Astrocyte (in vitro differentiated cells and primary cell): ENCODE measurements at places on chromosomes 3 and 15. TPM values are rescaled to one million over a fixed set of nuclear protein-coding genes. Genes with fewer than 3 reads are reported as not detected.
A peak's percentile ranks its signal among the peaks of the same experiment; 100 is the strongest.

DNA sequence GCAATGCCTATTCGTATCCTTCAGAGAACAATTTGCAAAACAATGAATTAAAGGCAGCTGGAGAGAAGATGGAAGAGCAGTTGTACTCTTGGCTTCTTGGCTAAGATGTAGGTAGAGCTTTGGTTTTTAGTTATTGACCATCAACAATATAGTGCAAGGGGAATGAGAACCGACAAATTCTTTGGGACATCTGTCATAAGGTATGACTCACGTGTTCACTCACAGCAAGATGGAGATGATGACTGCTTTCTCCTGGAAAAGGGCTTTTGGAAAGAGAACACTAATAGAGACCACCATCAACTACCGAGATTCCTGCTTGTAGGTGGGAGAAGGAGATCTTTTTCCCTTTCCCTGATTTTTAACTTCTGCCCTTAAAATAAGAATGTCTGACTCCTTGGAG, 234.9 kb downstream of the NTRK3 start:
- peak; percentile 18 for DNase-seq

GRCh38 chr3:170705131-170705530, 119.3 kb upstream of the SLC7A14 start:
- no peak for DNase-seq

The ERICH6 gene
- total RNA-seq = 0.09 TPM in 1 of 2 replicates, not detected in the other

GRCh38 chr3:121834157-121834670, 646 bp downstream of the IQCB1 start:
- DNase-seq = no peak

The IQGAP1 gene
- total RNA-seq = 218 and 226 TPM in 2 replicates

DNA sequence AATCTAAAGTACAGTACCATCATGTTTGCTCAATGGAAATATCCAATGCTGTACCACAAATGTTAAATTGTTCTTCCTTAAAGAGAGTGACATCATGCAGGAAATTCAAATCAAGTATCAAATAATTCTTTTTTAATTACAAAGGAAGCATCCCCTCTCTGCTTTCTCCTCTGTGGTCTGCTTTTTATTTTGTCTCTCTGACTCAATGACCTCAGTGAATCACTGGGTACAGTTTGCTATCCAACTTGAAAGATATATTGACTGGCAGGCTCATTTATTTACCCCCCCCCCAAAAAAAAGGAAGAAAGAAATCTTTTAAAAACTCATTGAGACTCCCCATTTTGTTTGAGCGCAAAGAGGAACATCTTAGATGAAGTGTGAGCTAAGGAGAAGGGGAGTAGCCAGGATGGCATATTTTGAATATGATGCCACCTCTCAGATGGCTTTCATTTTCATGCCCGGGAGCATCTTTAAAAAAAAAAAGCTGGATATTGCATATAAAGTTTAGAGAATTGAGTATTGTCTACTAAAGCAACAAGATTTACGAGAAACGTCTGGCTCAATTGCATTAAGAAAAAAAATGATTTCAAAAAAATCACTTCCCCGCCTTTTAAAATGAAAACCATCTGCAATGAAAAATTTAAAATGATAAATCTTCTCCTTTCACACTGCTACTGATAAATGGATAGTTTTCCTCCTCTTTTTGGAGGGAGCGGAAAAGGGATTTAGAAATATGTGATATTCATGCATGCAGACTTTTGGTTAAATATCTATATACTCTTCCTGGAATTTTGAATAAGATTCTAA, 307.1 kb upstream of the DPH6 start:
- no peak for DNase-seq

DNA sequence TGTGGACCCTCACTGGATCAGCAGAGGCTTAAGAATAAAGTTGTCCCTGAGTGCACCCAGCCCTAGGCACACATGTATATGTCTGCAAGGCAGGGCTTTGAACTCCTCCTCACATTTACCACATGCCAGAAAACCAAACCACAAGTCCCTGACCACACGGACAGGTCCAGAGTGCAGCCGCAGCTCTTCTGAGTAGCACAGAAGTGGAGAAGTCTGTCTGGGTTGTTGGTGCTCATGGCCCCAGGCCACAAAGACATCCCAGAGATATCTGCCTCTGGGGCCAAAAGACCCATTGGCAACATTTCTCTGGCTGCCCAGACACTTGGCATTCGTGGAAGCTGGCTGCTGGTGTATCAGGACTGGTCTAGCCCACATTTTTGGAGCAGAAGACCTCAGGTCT, 17.4 kb downstream of the SUSD5 start:
- DNase-seq = peak; percentile 3

GRCh38 chr15:29676961-29677402, 145.3 kb downstream of the TJP1 start:
- peak; percentile 71 for DNase-seq

DNA sequence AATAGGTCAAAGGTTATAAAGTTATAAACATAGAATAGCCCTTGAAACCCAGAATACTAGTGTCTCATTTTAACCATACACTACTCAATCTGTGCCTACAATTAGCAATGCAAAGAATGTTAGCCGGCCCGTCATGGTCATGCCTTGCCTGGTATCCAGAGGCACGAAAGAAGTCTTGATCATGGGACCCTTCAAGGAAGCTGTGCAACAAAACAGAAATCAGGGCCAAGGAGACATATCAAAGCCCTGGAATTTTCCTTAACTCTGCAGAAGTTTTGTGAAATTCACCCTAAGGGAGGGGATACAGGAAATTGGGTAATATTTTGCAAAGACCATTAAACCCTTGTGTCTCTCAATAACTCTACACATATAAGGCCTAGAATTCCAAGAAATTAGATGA, 482.4 kb downstream of the ROBO1 start:
- DNase-seq = no peak

DNA sequence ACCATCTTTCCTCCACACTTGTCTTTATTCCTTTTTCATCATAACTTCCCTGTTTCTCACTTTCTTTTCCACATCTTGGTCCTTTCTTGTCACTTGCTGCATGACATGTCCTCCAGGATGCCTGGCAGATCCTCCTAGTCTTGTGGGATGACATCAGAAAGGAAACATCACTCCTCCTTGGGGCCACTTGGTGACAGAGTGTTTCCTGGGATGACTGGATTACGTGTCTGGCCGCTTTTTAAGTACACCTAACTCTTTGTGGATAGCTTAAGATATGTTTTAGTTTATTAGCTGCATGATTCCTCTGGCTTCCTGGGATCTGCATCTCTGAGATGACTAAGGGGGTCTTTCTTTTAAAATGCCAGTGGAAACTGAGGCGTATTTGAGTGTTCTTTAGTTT, 363.5 kb upstream of the FRG2C start:
- DNase-seq = no peak

GRCh38 chr15:95840004-95840403, 490.5 kb upstream of the NR2F2 start:
- DNase-seq = peak; percentile 87

- DNase-seq = no peak
These were observed 23.6 kb downstream of the TM4SF4 start for GRCh38 chr3:149497966-149498670.

The NEK10 gene
- total RNA-seq = 3.2 and 3.4 TPM in 2 replicates

DNA sequence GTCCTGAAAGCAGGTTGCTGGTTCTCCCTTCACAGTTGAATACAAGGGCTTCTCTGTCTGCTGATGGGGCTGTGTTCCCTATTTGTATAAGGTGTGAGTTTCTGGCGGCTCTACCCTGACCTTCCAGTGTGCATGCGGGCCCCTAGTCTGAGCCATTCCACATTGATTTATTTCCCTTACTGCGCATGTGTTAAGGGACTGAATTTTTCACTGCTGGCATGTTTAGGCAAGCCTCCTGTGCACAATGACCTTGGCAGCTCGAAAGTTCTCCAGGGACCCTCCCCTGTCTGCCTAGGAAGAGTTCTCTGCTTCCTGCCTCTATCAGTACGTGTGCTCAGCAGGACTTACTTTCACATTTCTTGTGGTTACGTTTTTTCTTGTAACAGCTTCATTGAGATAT, 11.4 kb downstream of the TRAK1 start:
- no peak for DNase-seq

The PAQR5 gene
- total RNA-seq = 0.87 and 1.2 TPM in 2 replicates

DNA sequence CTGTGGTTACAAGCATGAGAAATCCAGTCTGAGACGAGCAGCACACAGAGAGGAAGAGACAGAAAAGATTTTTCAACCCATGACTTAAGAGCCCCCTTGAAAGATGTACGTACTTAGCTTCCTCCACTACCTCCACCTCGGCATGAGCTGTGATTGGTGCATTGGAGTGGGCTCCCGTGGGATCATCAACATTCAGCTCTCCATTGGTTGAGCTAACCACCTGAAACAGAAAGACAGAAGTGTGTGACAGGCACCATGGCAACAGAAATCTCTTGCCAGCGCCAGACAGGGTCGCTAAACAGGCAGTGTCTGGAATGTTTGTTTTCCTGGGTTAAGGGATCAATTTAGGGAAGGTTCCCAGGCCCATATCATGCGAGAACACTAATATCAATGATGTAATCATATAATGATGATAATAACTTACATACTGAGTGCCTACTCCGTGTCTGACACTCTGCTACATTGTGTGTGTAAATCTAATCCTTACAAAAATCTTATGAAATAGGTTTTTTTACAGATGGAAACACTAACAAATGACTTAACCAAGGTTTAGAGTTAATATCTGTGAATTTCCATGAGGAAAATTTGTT, 17.5 kb upstream of the PPIB start:
- DNase-seq = no peak

DNA sequence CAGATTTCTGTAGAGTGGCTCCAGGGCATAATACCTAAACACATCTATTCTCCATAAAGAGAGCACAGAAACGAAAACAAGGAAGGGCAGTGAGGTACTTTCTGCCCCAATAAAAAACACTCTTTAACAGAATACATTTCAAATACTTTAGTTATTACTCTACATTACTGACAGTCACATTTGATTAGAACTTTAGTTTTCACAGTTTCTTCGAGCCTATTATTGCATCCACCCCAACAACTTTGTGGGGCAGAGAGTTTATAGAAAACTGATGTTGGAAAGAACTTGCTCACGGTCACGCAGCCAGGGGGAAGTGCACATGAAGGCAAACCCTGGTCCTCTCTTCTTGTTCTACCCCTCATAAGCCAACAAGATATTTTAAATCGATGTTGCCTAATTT, 9.0 kb downstream of the VPS39 start:
- DNase-seq = no peak

DNA sequence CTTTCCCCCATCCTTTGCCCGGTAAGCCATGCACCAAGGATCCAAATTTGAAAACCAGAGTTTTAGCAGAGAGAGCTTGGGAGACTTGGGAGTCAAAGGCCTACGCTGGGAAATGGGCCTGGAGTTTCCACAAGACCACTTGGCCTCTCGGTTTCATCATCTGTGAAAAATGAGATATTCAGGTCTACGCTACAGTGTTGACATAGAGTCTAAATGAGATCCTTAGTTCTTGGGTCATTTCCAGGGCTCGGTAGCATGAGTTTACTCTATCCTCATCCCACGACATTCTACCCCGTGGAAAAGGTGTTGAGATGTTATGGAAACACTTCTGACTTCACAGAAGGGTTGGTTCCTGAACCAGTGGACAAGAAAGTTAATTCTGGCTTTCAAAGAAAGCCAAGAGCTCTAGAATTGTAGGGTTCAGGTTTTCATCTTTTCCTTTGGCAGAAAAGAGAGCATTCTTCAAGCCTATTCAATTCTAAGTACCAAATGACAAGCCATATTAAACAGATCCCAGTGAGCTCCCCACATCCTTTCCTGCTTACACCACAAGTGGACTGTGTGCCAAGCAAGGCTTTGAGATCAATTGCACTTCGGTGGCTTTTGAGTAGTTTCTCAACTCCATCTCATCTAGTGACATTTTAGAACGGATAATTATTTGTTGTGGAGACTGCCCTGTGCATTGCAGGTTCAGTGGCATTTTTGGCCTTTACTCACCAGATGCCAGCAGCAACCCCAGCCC, 219.7 kb downstream of the SLCO3A1 start:
- peak; percentile 26 for DNase-seq

The SPESP1 gene
- total RNA-seq = not detected in 2 replicates

- DNase-seq = no peak
These were observed 265.0 kb downstream of the THRB start for GRCh38 chr3:24229468-24230221.

The SHC4 gene
- total RNA-seq = 2.7 and 3.7 TPM in 2 replicates

DNA sequence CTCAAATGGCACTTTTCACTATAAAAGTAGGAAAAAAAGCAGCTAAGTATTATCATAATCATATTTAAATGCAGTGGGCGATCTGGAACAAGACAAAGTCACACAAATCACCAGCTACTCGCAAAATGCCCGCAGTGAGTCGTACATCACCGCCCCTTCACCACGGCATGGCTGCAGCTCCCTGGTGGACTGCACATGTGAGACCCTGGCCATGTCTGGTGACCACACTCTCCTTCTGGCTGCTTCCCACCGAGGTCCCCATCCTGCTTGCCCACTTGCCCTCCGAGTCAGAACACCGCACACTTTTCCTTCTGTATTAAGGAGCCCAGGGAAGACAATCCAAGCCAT, 38.6 kb downstream of the ACAA1 start:
- DNase-seq = no peak

GRCh38 chr3:129383292-129383860, 45.1 kb downstream of the EFCAB12 start:
- DNase-seq = peak; percentile 48

The PRTG gene
- total RNA-seq = 13.6 and 39.4 TPM in 2 replicates

DNA sequence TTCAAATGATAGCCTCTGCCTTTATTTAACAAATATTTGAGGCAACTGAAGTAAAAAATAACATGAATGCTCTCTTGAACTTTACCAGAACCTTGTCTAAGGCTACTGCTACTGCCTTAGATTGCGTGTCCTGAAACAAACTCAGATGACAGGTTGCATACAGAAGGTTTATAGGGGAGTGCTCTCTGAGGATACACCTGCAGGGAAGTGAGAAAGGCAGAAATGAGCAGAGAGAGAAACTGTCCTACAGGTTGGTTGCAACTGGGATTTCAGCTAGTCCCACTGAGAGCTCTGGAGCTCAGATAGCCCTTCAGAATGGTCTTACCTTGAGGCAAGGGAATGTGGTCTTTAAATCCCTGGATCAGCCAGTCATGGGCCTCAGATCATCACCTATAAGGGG, 165.5 kb downstream of the IL5RA start:
- no peak for DNase-seq

The ZKSCAN7 gene
- 4.8 and 5.7 TPM in 2 replicates for total RNA-seq

DNA sequence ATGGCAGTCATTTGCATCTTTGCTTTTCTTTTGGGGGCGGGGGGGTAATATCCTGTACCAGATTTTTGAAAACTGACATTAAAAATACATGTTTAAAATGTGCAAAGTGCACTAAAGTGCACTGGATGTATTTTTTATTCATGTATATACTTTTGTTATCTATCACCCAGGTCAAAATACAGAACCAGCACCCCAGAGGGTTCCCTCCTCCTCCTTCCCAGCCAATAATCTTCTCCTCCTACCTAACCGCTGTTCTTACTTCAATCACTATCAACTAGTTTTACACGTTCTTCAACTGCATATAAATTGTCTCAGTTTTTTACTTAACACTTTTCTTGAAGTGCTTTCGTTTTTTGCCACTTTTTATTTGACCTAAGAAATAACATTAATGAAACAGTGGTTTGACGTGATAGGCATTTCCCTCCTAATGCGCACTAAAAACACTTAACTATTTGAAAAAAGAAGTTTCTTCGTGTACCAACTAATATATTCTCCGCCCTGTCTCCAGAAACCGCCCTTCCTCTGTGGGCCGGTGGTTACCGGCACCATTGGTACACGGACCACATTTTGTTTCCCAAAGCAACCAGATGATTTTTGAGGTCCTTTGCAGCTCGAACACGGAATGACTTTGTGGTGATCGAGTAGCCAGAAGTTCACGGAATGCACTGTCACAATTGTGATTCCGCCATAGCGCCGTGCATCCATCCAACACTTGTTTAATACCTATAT, 836 bp upstream of the AKAP13 start:
- peak; percentile 14 for DNase-seq

GRCh38 chr3:195117978-195118581, 152.9 kb downstream of the XXYLT1 start:
- DNase-seq = no peak
